GM23338 (cell line): ENCODE measurements at places on chromosomes 5 and 9.

DNA sequence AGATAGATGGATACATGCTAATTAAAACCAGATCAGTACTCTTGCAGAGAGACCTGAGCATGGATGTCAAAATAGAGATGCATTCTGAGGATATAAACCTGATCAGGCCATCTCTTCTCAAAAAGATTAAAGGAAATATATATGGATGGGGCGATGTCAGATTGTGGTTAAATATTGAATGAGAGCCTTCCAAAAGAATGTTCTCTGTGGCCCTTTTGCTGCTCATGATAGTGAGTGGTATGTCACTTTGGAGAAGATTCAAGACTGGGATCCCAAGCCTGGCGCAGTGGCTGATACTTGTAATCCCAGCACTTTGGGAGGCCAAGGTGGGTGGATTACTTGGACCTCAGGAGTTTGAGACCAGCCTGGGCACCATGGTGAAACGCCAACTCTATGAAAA, 20.5 kb downstream of the ZNF131 start:
- no peak for DNase-seq

GRCh38 chr9:111294691-111295451, 35.2 kb downstream of the OR2K2 start:
- no peak for DNase-seq

- peak; percentile 98 for DNase-seq
Measured at GRCh38 chr5:150904479-150905311, at the start of gene ZNF300. TSS of gene ZNF300 (minus strand) at chr5:150904980. CDS start at chr5:150903155, 1,825 bp downstream.

DNA sequence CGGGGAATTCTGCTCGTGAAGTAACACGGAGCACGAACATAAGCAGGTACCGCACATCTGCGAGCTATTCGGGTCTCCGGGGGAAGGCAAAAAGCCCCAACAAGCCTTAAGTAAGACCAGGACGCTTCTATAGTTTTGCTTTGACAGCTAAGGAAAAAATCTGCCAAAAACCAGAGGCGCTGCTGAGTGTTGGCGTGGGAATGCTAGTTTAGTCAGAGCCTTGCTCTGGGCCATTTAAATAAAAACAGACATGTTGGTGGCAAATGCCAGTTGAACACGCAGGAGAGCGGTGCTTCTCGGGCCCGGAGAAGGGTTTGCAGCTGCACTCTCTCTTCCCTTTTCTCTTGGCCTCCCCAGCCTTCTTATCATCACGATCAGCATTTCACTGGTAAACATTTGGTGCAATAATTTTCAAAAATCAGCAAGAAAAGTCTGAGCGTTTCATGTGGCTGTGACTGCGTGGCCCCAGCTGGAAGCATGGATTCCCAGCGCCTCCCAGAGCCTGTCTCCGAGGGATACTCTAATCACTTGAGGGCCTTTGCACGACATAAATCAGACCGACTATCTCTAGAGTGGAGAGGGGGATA, 6.4 kb upstream of the NOTCH1 start:
- DNase-seq, result peak; percentile 24

DNA sequence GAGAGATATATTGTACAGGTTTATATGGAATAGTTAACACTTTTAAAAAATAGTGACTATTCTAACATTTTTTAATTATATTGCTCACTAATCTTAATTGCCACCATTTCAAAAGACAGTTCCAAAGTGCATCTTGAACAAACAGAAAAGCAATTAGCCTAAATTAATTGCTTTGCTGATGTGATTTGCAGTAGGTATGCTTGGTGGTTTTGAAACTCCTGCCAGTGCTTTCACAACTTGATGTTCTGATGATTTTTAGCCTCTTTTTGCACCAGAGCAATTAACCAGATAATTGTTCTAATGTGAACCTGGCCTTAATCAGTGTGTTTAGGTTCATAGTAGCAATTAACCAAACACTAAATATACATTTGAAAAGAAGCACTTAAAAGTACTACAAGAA, 207.6 kb downstream of the FBXL17 start:
- no peak for DNase-seq

GRCh38 chr9:114282926-114283325, 40.0 kb upstream of the ORM1 start:
- DNase-seq, result no peak

GRCh38 chr9:26341545-26341944, 551.1 kb downstream of the CAAP1 start:
- no peak for DNase-seq

DNA sequence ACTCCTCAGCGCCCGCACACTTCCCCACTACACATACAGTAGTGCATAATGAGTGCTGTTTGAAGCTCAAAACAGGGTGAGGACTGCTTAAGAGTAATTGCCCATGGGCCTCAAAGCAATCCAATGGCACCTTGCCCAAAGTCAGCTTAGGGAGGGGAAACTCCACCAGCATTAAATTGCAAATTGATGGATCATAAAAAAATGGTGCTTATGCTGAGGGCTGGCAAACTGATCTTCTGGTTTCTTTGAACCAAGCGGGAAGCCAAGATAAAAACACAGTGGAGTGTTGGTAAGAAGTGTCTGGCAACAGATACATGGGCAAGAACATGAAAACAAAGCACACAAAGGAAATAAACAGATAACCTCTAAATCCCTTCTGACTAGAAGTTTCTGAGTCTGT, 28.0 kb downstream of the TLE1 start:
- DNase-seq, result no peak

DNA sequence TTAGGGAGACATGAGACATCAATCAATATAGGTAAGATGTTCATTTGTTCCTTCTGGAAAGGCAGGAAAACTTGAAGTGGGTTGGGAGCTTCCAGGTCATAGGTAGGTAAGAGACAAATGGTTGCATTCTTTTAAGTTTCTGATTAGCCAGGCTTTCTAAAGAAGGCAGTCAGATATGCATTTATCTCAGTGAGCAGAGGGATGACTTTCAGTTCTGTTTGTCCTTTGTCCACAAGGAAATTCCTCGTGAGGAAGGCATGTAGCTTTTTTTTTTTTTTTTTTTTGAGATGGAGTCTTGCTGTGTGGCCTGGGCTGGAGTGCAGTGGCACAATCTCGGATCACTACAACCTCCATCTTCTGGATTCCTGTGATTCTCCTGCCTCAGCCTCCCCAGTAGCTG, 155.3 kb upstream of the ABCA1 start:
- DNase-seq, result peak; percentile 33

GRCh38 chr9:105385381-105385985, 62.4 kb upstream of the FSD1L start:
- DNase-seq, result peak; percentile 27

GRCh38 chr9:33880211-33881089, 63.5 kb downstream of the UBE2R2 start:
- DNase-seq, result peak; percentile 58

DNA sequence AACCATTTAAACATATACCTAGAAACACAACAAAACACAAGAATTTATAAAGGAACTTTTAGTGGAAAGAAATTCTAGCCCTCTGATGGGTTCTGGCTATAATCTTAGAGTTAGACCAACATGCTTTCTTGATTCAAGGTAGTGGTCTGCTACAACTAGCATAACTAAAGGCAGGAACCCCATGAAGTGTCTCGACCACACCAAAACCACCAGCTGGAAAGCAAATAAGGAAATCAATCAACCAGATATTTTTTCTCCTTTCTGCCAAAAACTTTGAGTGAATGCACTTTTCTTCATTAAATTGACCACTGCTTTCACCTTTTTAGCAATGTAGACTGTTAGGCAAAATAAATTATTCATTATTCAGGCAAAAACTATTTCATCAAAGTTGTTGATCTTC, 346.4 kb downstream of the EBF1 start:
- DNase-seq, result no peak

DNA sequence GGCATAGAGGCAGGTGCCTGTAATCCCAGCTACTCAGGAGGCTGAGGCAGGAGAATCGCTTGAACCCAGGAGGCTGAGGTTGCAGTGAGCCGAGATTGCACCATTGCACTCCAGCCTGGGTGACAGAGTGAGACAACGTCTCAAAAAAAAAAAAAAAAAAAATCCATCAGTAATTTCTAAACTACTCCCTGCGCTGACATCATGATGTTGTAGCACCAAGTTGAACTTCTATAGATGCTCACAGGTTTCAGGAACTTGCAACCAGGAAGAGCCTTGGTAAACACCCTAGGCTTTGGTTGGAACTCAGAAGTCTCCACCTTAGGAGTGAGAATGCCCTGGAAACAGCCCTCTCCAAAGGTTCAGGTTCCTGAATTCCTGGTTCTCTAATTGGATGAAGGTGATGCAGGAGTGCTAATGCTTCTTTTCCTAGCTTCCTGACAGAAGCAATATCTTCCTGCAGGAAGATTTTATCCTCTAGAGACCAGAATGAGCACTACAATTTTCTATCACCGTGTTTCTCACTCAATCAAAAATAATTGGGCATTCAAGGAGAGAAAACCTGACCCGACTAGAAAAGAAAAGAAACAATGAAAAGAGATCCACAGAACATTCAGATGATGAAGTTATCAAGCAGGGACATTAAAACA, 469.6 kb downstream of the GADD45G start:
- DNase-seq, result no peak

- DNase-seq, result no peak
Measured at GRCh38 chr5:143449772-143450171, 46.3 kb upstream of the NR3C1 start.

DNA sequence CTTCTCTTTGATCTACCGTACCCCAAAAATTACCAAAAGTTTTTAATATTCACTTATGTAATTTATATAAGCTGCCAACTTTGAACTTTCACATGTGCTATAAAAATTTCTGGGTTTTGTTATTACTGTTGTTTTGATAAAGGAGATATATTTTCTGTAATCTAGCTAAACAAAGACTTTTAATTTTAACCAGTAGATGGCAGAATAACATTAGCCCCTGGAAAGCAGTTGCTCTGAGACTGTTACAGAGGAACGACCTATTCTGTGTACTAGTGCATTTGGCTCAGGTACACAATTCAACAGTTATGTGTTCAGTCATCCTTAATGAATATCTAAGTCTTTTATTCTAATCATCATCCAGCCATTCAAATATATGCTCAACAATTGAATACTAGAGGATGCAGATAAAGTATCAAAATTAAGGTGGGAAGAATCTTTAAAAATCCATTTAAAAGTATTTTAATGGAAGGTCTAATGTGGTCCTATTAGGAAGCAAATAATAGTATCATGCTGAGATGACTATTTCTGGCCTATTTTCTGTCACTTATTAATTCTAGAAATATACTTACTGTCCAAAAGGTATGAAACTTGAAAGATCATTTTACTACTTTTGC, 8.6 kb downstream of the KLHL9 start:
- DNase-seq, result peak; percentile 73

- no peak for DNase-seq
Measured at GRCh38 chr5:126793097-126793496, 16.2 kb downstream of the LMNB1 start.

- DNase-seq, result no peak
Measured at GRCh38 chr9:133844881-133845410, 106.8 kb upstream of the SARDH start.

DNA sequence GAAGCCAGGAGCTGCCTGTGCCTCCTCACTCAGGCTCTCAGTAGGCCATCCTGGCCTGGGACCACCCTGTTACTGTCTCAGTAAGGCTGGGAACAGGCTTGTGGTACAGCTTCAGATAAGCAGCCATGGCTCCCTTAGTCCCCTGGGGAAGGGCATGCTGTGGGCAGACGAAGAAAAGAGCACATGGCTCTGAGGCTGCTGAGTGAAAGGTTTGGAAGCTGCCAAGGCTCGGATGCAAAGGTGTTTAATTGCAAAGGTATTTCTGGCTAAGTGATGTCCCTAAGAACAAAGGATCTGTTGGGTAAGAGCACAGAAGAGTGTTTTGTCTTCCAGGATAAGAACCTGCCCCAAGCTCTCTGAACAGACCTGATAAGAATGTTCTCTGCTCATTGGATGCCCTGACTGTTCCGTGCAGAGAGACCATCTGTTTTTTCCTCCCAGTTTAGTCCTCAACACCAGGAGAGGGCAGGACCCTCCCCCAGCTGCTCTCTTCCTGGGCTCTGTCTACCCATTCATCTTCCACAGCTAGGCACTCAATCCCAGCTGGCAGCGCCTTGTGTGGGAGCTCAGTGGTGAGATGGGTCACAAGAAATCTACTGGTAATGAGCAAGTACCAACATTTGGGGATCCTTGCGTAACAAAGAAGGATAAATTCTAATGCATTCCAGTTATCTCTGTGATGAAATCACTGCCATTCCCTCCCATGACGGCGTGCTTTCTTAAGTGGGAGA, 17.7 kb downstream of the ANGPTL2 start:
- peak; percentile 16 for DNase-seq

- no peak for DNase-seq
Measured at GRCh38 chr9:130563797-130564196, 15.6 kb upstream of the FUBP3 start.

DNA sequence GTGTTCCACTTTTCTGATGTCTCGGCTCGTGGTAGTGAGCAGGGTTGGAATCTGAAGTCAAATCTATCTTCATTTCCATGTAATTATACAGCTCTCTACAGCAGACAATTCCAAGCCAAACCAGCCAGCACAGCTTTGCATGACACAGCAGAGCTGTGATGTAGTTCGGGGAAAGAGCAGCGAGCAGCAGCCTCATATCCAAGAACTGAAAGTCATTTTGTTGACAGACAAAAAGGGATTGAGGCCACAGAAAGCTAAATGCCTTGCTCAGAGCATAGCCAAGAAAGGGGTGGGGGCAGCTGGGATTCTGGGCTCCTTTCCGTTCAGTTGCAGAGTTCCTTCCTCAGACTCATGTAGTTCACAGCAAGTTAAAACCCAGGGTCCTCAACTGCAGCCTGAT, 32.1 kb downstream of the LCP2 start:
- DNase-seq, result peak; percentile 37
